ENCODE measurements at places on chromosomes 16 and 17. TPM values are rescaled to one million over a fixed set of nuclear protein-coding genes. Genes with fewer than 3 reads are reported as not detected.

The HOXB2 gene
- not detected for polyA plus RNA-seq

The HSD17B1 gene
- 2.1 TPM for polyA plus RNA-seq

The NLE1 gene
- 30.8 TPM for polyA plus RNA-seq

The PIRT gene
- 0.06 TPM for polyA plus RNA-seq

The C17orf100 gene
- 10.3 TPM for polyA plus RNA-seq

The ARHGDIG gene
- 176 TPM for polyA plus RNA-seq

The CHST4 gene
- not detected for polyA plus RNA-seq

The CCL11 gene
- polyA plus RNA-seq = not detected

All from neural cell (in vitro differentiated cells).